ENCODE measurements at places on chromosomes 6 and 20.

- no peak for DNase-seq
Measured at GRCh38 chr20:14838663-14839628, 501.5 kb upstream of the FLRT3 start.

- no peak for DNase-seq
Measured at GRCh38 chr20:63177134-63177784, 38.7 kb downstream of the YTHDF1 start.

GRCh38 chr20:14611479-14611878 lies 274.1 kb upstream of the FLRT3 start:
- no peak for DNase-seq

- DNase-seq: no peak
Measured at GRCh38 chr6:241336-241865, 50.9 kb upstream of the DUSP22 start.

DNA sequence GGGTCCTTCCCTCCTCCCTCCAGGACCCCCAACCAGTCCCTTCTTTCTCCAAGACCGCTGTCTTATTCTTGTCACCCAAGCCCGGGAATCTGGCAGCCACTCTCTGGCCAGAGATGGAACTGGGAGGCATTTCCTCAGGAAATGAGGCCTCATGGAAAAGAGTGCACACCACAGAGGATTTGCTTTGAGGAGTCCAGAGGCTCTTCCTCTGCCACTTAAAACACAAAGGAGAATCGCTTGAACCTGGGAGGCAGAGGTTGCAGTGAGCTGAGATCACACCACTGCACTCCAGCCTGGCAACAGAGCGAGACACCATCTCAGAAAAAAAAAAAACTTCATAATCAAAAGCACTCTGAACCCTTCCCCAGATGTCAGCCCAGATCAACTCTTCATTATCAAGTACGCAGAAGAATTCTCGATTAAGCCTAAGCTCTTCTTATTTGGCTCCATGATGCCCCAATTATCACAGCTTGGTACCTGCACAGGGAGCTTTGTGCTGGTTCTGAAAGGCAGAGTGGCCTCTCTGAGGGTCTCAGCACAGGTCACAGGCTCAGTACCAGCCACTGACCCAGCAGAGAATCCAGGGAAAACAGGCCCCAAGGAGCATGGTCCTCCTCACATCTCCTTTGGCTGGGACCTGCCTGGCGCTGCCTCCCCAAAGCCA lies 82.9 kb upstream of the MAFB start:
- no peak for DNase-seq

DNA sequence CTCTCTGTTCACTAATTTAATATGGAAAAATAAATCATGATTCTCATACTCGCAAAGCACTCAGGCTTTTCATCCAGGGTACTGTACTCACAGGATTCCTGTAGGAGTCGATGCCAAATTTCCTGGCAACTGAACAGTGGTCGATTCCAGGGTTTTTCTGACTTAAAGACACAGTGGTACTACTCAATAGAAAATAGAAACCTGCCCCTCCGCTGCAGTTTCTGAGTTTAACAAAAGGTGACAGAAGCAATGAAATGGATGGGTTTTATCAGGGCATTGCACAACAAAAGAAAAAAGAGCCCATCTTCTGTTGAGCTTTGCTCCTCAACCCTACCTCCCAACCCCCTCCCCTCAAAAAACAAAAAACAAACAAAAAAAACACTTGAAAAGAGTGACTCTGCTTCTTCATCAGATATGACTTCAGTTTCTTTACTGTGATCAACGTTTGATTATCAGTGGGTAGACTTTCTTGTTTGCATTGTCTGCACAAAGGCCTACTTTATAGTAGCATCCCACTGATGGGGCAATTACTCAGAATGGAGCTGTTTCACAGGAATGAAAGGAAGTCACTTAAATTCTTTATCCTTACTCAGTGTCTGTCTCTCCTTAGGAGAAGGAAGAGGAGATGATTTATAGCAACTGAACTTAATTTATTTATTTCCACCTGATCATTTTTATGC lies 96.2 kb upstream of the FOXO3 start:
- DNase-seq: no peak

- DNase-seq: peak; percentile 34
Measured at GRCh38 chr6:136408204-136408603, 118.6 kb upstream of the BCLAF1 start.

- no peak for DNase-seq
Measured at GRCh38 chr20:13831476-13831875, 46.6 kb downstream of the NDUFAF5 start.
